Heart right ventricle (tissue), 16 donors: ENCODE measurements at places on chromosomes 1 and 21.

DNA sequence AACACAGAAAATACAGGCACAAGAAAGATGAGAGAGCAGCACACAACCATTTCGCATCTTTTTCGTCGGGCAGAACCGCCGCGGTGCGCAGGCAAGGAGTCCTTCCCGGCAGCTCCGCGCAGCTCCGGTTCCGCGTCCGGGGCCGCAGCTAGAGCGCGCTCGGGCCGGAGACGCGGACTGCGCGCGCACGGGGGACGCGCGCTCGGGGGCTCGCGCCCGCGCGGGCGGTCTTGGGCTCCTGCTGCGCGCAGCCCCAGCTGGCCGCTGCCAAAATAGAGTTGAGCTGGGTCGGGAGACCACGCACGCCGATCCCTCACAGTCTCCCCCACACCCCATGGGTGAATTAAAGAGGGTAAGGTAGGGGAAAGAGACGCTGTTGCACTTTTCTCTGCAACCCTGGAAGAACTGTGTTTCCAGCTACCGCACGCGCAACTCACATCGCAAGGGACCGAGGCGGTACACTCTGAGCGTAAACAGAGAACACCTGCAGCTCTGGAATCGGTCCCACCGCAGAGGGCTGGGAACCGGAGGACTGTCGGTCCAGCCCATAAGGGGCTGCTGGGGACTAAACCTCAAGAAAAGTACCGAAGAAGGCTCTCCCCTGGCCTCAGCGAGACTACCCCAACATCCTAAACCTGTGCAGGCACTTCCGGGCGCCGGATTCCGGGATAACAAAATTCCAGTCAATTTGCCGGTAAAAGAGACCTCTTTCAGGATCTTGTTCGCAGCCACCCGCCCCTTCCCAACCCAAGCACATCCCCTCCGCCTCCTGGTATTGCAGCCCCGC is 1.7 kb downstream of the NR5A2 start:
- H3K27me3 ChIP-seq: no peaks in the 10 kb centered on the region
- DNase-seq: peak; percentile 38
- peak overlapping the region; percentile 49 for H3K4me3 ChIP-seq
- no peak overlapping the region for H3K27ac ChIP-seq
- no peaks in the 10 kb centered on the region for H3K36me3 ChIP-seq

DNA sequence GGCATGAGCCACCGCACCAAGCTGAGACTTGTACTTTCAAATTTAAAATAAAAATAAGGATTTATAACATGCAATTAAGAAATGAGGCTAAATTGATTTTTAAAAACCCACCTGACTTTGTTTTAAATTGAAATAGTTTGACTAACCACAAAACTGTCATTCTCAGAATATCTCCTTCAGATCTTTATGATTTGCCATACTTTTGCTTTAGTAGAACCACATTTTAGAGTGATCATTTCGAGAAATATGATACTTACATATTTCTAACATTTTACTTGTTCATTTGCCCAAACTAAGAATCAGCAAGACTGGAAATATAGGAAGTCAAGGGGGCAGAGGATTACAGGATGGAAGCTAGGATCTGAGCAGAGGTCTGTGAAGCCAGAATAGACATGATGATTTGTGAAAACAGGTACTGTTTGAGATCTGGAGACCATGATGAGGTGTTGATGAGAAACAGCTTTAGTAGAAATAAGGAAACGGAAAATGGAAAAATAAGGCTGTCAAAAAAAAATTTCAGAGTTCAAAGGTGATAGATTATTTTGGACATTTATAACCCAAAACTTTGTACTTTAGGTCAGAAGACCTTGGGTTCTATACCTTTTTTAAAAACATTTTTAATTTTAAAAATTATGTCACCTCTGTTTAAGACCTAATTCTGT is 44.8 kb downstream of the GIPC2 start:
- H3K36me3 ChIP-seq: no peaks in the 10 kb centered on the region
- no peak for DNase-seq
- peaks cover 3% of the 10 kb centered on the region for H3K4me1 ChIP-seq
- H3K27ac ChIP-seq: no peak overlapping the region
- no peak overlapping the region for H3K4me3 ChIP-seq

- H3K27me3 ChIP-seq: no peaks in the 10 kb centered on the region
- peak overlapping the region; percentile 70 for H3K4me3 ChIP-seq
- no peak for DNase-seq
- no peak overlapping the region for H3K27ac ChIP-seq
- H3K4me1 ChIP-seq: peaks cover 12% of the 10 kb centered on the region
Measured at GRCh38 chr1:152034324-152034653, 2.5 kb downstream of the S100A11 start.

DNA sequence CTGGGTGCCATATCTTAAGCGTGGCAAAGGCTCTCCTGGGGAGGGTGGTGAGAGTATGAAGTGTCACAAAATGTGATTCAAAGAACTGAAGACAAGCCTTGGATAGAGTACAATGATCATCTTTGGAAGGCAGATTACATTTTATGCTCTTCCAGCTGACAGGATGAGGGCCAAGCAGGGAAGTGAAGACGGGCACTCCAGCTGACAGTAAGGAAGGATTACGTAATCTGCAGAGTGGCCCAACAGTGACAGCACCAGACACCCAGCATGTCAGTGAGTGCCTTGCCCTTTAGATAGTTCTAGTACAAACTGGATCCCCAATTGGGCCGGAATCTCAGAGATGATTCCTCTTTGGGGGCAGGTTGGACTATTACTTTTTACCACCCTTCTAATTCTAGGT is 52.7 kb downstream of the UBE2T start:
- H3K4me3 ChIP-seq: no peak overlapping the region
- H3K36me3 ChIP-seq: no peaks in the 10 kb centered on the region
- no peaks in the 10 kb centered on the region for H3K27me3 ChIP-seq
- DNase-seq: no peak

- peak overlapping the region; percentile 98 for H3K4me3 ChIP-seq
- H3K36me3 ChIP-seq: no peaks in the 10 kb centered on the region
- H3K27ac ChIP-seq: peak overlapping the region; percentile 100
- no peak for DNase-seq
Measured at GRCh38 chr1:228081578-228082213, 812 bp upstream of the ARF1 start.

- no peak for DNase-seq
- no peaks in the 10 kb centered on the region for H3K27me3 ChIP-seq
- no peaks in the 10 kb centered on the region for H3K4me1 ChIP-seq
- no peak overlapping the region for H3K27ac ChIP-seq
- H3K36me3 ChIP-seq: no peaks in the 10 kb centered on the region
Measured at GRCh38 chr1:58997637-58998036, 213.8 kb upstream of the JUN start.

DNA sequence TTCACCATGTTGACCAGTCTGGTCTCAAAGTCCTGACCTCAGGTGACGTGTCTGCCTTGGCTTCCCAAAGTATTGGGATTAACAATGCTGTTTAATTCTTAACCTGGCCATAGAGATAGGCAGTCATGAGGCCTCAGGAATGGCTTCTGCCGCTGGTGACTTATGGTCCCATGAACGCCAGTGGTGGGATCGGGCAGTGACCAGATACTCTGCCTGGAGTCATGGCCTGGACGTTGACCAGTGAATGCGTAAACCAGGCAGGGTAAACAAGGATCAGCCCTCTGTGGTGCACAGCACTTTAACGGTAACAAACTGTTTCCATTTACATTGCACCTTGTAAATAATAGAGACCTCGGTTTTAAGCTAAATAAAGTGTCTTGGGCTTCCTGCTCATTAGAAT is 23.0 kb downstream of the MTARC1 start:
- H3K4me3 ChIP-seq: no peak overlapping the region
- H3K4me1 ChIP-seq: peaks cover 5% of the 10 kb centered on the region
- no peak for DNase-seq
- peaks cover 39% of the 10 kb centered on the region for H3K36me3 ChIP-seq

DNA sequence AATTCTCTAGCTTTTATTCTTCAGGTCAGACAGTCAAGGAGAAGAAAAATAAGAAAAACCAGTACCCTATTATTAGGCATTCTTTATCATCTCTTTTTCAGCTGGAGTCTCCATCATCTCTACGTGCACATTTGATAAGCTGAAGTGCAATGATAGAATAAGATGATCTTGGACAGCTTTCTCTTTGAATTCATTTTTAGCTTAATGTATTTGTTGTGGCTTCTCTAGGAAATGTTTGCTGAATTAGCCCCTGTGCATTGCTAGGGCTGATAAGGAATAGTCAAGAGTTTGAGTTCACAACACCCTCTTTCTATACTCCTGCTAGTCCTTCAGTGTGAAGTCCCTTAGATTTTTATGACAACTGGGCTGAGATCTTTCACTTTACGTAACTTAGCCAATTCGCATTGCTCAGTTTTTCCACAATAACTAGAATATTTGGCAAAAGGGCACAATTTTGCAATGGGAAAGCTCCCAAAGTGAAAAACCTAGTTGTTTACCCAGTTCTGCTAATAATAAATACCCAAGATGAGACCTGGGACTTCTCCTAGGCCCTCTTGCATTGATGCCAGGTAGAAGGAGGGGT is 7.0 kb upstream of the KCNJ15 start:
- no peak overlapping the region for H3K27ac ChIP-seq
- no peaks in the 10 kb centered on the region for H3K4me1 ChIP-seq
- no peaks in the 10 kb centered on the region for H3K27me3 ChIP-seq
- no peak for DNase-seq
- H3K4me3 ChIP-seq: no peak overlapping the region

- no peaks in the 10 kb centered on the region for H3K4me1 ChIP-seq
- H3K36me3 ChIP-seq: no peaks in the 10 kb centered on the region
- no peak overlapping the region for H3K27ac ChIP-seq
- no peak overlapping the region for H3K4me3 ChIP-seq
- no peak for DNase-seq
Measured at GRCh38 chr1:34075576-34075975, 89.5 kb downstream of the CSMD2 start.

DNA sequence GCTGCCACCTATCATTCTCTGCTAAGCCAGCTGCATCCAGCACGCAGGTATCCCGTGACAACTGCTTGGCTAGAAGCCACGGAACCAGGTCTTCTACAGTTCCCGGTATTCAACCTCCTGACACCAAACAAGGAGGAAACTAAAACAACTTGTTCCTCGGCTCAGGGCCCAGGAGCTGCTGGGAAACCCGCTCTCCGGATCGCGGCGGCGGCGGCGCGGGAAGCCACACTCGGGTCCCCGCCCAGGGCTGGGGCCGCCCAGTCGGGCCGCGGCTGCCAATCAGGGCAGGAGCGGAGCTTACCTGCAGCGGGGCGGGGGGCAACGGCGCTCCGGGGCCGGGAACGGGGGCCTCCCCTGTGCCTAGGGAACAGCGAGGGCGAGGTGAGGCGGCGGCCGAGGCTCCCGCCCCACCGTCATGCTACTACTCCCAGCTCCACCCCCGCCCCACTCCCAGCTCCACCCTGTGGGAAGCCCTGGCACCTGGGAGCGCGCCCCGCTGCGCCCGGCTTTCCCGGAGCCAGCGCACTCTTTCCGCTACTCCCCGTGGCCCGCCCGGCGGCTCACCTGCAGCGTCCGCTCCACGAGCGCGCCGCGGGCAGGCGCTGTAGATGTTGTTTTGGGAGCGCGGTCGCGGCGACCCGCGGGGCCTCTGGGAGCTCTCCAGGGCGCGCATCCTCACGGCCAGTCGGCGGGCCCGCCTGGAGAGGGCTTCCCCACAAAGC is 12.1 kb downstream of the IL24 start:
- H3K27me3 ChIP-seq: peaks cover 19% of the 10 kb centered on the region
- H3K27ac ChIP-seq: peak overlapping the region; percentile 26

DNA sequence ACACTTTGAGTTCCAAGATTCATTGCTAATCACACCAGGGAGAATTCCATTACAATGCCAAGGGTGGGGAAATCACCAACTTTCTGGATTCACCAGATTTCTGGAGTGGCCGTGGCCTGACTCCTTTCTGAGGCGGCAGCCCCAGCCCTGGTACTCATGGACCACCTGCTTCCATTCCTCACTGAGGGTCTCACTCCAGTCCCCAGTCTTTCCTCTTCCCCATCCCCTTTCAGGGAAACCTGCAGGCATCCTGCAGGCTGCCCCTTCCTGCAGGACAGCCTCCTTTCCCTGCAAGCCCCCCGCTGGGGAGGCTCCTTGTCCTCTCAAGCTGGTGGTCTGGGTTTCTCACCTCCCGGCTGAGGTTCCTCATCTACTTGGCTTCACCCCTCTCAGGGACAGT is 12.7 kb upstream of the CDK18 start:
- H3K27ac ChIP-seq: no peak overlapping the region
- no peaks in the 10 kb centered on the region for H3K36me3 ChIP-seq

- H3K4me3 ChIP-seq: no peak overlapping the region
- no peaks in the 10 kb centered on the region for H3K27me3 ChIP-seq
- no peaks in the 10 kb centered on the region for H3K4me1 ChIP-seq
- H3K36me3 ChIP-seq: peaks cover 100% of the 10 kb centered on the region
Measured at GRCh38 chr1:19186001-19186400, 24.1 kb downstream of the UBR4 start.

DNA sequence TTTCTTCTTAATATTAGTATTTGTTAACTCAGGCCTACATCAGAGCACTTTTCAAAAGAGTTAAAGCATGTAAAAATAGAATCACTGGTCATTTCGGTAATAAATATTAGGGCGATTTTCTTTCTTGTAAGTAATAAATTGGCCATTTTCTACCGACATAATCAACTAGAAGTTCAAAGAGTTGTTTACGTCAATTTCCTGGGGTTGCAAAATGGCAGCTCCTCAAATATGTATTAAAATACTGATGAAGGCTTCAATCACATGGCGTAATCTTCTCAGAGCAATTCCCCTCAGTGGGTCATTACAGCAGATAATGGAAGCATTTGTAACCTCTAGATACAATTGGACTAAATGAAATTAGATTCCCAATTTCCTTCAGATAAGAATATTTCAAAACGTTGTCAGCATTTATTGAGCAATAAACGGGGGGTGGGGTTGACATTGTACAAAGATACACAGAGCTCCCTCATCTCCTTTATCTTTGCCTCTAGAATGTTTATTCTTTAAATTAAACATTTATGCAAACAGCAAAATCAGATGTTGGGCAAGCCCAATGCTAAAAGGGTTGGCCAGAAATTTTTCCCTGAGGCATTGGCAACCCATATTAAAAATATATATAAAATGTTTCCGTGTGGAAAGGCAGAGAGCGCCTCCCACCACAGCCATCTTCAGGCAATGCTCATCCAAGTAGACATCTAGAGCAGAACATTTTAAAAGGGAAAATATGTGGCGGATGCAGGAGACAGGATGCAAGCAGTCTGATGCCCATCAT is 240.6 kb downstream of the NCAM2 start:
- H3K27me3 ChIP-seq: no peaks in the 10 kb centered on the region
- H3K36me3 ChIP-seq: no peaks in the 10 kb centered on the region
- no peaks in the 10 kb centered on the region for H3K4me1 ChIP-seq
- DNase-seq: no peak
- H3K27ac ChIP-seq: no peak overlapping the region
- H3K4me3 ChIP-seq: no peak overlapping the region

DNA sequence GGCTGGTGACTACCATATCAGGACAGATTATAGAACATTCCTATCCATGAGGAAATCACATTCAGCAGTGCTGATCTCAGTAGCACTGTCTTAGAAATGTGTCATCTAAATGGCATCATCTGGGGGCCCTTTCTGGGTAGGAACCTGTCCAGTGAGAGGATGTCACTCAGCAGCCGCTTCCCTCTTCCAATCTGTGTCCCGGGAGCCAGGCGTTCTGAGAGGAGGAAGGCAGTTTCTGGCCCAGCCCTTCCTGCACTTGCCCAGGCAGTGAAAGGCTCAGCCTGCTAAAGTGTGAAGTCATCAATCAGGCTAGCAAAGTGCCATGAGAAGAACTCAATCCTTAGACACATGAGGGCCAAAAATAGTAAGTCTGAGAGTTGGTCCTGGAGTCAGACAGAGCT is 25.6 kb downstream of the RAB4A start:
- H3K36me3 ChIP-seq: peaks cover 5% of the 10 kb centered on the region
- H3K4me1 ChIP-seq: peaks cover 5% of the 10 kb centered on the region
- peak; percentile 38 for DNase-seq
- H3K27me3 ChIP-seq: no peaks in the 10 kb centered on the region
- no peak overlapping the region for H3K4me3 ChIP-seq
